CD8-positive, alpha-beta memory T cell (primary cell): ENCODE measurements at places on chromosomes 7 and 10.

DNA sequence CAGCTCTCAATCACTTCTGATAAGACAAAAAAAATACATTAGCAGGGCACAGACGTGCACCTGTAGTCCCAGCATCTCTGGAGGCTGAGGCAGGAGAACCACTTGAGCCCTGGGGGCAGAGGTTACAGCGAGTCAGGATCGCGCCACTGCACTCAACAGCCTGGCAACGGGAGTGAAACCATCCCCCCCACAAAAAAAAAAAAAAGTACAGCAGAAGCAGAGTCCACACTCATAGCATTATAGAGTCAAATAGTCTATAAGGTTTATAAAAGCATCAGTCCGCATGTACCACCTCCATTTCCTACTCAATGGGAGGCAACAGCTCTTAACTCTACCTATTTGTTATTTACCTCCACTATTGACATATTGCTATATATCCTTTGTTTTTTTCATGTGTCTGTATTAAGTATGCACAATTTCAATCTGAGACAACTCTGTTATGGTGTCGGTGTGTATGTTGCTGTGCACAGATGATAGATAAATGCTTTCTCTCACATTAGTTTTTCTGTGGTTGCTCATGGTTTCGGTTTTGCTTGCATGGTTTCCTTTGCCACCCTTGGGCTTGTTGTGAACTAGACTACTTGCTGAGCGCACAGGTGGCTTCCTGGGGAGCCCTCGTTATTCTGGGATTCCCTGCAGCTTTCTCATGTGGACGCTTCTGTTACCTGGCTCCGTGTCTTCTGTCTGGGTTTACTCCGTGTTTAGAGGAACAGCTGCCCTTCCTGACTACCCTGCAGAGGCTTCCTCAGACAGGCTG, 40.4 kb downstream of the PROSER2 start:
- DNase-seq: peak; percentile 12

GRCh38 chr10:69457771-69458237, 6.5 kb downstream of the TSPAN15 start:
- DNase-seq: no peak

GRCh38 chr10:91975438-91975837, 51.9 kb downstream of the BTAF1 start:
- DNase-seq: no peak

GRCh38 chr7:7944619-7945282, 23.8 kb upstream of the GLCCI1 start:
- peak; percentile 36 for DNase-seq

DNA sequence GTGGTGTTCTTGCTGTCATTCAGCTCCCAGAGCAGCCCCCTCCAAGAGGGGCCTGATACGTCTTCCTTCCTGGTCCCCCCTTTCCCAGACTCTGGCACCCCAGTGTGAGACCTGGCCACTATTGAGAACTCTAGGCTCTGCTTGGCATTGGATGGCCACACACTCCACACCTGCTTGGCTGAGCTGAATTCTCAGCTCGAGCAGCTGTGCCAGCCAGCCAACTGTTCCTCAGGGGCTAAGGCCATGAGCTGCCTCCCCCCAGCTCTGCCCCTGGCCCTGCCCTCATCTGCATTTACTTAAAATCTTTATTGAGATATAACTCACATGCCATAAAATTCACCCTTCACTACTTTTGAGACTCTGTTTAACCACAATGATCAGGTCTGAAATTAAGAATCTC, 6.7 kb downstream of the TLL2 start:
- no peak for DNase-seq

DNA sequence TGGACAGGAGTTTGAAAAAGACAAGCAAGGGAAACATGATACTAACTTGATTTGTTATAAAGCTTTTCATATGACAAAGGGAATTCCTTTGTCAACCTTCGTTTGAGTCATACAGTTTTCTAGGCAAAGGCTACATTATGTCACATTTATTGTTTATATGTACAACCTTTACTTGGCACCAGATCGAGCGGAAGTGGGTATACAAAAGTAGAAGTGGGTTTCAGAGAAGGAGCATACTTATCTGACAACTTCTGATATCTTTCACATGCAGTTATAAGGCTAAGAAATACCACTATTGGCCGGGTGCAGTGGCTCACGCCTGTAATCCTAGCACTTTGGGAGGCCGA, 11.0 kb downstream of the STMP1 start:
- no peak for DNase-seq

DNA sequence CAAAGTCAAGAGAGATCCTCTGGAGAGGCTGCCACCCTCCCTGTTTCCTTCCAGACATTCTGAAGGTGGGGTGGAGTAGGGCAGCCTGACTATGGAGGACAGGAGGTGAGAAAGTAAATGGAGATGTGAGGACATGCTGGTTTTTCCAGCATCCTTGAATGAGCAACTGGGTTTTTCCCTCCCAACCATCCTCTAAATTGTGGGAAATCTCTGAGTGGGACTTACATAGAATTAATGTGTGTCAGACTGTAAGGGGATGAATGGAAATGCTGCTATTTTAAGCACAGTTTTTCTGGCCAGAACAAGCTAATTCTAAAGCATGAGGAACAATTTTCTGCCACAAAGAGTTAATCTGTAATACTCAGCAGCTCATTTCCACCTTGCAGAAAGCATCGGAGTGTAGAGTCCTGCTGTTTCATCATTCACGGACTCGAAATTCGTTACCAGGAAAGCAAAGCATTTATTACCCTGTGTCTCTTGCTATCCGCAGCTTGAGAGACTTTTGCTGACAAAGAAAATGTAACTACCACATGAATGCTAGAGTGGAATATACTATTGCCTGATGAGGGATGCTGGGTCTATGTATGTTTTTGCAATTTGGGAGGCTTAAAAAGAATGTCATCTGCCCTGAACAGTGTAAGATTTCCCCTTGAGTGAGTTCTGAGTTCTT, 213.0 kb downstream of the CELF2 start:
- no peak for DNase-seq

GRCh38 chr7:36683695-36684357, 40.5 kb downstream of the AOAH start:
- no peak for DNase-seq

- DNase-seq: no peak
Observed at GRCh38 chr10:128025951-128026350, 100.3 kb downstream of the MKI67 start.

DNA sequence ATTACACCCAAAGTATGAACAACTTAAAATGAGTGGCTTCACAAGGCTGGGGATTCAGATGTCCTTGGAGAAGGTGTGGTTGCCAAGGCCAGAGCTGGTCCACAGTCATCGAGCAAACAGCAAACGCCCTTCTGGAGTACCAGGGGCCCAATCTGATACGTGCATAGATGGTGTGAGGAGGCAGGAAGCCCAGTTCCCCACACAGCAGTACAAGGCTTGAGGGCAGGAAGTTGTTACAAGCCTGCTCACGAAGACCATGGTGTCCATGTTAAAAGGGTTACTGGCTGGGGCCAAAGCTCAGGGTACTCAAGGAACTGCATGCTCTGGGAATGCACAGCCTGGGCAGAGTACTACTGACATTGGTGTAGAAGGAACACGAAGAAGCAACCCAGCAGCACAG, 4.6 kb upstream of the ANKRD26 start:
- peak; percentile 9 for DNase-seq
